ENCODE measurements at places on chromosomes 4 and X.
A peak's percentile ranks its signal among the peaks of the same experiment; 100 is the strongest.

DNA sequence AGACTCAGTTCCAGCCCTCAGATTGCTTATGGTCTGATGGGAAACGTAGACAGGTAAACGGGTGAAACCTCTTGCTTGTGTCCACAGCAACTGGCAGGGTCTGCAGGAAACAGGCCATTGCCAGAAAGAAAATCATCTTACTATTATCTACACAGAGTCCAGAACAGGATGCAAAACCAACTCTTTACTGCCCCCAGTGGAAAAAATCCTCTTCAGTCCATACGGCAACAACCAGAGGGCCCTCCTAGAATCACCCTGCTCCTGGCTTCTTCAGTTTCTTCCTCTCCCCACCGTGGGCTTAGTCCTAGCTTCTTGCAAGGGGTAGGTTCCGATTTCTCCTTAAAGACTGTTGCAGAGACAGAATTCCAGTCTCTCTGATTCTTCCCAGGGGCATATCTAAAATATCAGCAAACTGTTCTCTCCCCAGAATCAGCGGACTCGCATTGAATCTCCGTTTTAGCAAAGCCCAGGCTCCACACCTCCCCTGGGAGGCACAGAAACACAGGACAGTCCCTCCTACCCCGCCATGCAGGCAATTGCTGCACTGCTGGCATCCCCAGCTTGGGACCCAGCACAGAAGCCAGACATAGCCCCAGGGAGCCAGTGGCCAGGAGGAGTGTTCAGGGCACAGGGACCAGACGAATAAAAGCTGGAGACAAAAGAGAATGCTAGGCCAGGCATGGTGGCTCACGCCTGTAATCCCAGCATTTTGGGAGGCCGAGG is 41.0 kb upstream of the SH3RF1 start:
- peak; percentile 17 for DNase-seq

GRCh38 chr4:151389311-151389710 is 19.7 kb upstream of the FHIP1A start:
- no peak for DNase-seq

- peak; percentile 51 for DNase-seq
Observed at GRCh38 chr4:38837849-38838248, 18.8 kb downstream of the TLR6 start.

DNA sequence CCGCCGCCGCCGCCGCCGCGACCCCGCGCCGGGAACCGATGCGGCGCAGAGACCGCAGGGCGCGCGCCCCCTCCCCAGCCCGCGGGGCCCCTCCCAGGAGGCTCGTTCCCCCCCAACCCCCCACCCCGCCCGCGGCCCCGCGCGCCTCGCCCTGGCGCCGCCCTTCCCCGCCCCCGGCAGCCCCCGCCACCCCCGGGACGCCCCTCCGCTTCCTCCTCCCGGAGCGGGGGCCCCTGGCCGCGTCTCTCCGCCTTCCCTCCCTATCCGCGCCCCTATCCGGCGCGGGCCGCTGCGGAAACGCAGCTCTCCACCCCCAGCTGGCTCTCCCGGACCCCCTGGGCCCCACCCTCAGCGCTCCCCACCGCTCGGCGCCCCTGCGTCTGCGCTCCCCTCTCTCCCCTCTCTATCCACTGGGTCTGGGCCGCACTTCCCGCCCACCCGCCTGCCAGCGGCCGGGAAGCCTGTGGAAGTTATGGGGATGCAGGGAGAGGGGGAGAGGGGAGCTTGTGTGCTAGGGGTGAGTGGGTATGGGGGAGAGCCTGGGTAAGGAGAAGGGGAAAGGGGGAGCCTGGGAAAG is at the start of gene TMEM271:
TMEM271 (minus strand) TSS at position 51 of the 577 bp plus-strand sequence. CDS start 233 bp downstream, outside the sequence.
- DNase-seq = no peak

- no peak for DNase-seq
Observed at GRCh38 chrX:46959985-46960700, 47.9 kb downstream of the JADE3 start.

DNA sequence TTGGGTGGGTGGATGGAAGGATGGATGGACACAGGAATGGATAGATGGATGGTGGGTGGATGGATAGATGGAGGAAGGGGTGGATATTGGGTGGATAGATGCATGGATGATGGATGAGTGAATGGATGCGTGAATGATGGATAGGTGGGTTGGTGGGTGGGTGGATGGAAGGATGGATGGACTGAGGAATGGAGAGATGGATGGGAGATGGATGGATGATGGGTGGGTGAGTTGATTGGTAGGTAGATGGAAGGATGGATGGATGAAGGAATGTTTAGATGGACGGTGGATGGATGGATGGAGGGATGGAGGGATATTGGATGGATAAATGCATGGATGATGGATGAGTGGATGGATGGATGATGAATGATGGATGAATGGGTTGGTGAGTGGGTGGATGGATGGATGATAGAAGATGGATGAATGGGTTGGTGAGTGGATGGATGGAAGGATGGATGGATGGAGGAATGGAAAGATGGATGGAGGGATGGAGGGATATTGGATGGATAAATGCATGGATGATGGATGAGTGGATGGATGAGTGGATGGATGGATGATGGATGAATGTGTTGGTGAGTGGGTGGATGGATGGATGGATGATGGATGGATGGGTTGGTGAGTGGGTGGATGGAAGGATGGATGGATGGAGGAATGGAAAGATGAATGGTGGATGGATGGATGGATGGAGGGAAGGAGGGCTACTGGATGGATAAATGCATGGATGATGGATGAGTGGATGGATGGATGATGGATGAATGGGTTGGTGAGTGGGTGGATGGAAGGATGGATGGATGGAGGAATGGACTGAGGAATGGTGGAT is 50.4 kb upstream of the GRPEL1 start:
- no peak for DNase-seq

- DNase-seq = no peak
Observed at GRCh38 chrX:134501941-134502340, 42.0 kb downstream of the HPRT1 start.
